ENCODE measurements at places on chromosomes 2 and 18.

DNA sequence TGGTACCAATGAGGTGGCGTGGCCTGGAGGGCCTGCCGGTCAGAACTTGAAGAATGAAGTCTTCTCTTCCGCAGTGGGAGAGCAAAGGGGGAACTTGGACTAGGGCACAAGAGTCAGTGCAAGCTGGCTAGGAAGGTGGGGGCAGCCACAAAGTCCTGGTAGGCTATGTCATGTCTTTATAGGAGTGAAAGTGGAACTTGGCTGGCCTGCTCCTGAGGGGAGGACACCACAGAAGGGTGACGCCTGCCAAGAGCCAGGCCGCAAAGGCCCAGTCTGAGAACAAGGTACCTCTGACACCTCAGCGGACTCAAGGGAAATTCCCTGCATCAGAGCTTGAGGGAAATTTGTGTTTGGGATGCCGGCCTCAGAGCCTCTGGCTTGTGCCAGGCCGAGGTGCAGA, 32.2 kb upstream of the MAP3K20 start:
- DNase-seq, result no peak

DNA sequence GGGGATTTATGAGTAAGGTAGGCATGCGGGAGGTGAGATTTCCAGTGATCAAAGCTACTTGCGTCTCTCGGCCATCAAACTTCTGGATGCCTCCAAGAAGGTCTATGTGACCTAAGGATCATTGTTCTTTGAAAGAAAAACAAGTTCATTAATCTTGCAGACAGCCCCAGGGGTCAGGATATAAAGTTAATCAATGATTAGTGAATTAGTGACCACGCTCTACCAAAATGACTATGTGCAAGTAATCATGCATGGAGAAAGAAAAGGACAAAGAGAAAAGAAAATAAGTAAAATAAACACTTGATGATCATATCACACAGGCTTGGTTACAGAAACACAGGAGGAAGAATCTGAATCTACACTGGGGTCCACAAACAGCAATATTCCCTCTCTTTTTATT, 42.5 kb upstream of the BCL11A start:
- DNase-seq, result no peak

- DNase-seq, result no peak
These were observed 534.6 kb downstream of the TNS1 start for GRCh38 chr2:217468042-217468830.

GRCh38 chr2:185201063-185201462, 537.5 kb upstream of the FSIP2 start:
- no peak for DNase-seq

DNA sequence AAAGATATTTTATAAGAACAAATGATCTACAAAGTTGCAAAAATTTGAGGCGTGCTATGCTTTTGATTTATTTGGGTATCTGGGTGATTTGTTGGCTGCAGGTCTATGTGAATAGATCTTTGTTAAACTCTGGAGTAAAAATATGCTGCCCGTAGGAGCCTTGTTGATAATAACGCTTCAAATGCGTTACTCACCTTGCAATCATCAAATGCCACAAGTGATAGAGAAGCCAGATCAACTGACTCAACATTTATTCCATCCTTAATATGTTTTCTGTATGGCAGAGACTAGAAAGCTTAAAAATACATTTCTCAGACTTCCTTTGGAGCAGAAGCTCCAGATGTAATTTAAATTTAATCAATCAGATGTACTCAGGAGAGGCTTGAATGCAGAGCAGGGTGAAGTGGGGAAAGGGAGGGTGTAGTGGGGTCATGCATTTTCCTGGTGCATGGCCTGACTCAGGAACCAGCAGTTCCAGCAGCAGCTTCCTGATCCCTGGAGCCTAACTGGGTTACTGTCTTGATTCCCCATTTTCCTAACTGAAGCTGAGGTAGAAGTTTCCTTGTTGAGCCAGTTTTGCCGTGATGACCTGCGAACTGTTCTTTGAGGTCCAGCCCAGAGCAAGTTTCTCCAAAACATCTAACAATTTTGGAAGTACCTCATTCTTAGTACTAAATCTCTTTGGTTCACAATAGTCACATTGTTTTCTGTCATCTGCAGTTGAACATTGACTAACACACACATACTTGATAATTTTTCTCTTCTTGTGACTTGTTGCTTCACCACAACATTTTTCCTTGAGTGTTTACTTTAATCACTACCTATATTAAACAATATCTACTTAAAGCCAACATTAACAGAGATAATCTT, 284.7 kb upstream of the CWC22 start:
- DNase-seq, result no peak

DNA sequence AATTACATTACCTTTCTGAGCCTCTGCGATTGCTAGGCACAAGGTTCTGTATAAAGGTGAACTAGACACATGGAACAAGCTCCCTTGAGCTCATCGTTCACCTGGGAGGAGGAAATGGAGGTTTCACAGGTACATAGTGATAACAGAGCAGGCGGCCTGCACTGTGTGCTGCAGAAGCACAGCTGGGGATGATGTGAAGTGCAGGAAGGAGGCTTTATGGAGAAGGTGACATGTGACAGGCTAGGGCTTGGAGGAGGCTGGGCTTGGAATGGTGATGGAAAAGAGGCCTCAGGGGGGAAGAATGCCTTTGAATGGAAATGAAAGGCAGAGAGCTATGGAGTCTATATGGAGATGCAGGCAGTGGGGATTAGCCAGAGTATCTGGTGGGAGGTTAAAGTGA, 22.9 kb downstream of the MARCHF4 start:
- no peak for DNase-seq

DNA sequence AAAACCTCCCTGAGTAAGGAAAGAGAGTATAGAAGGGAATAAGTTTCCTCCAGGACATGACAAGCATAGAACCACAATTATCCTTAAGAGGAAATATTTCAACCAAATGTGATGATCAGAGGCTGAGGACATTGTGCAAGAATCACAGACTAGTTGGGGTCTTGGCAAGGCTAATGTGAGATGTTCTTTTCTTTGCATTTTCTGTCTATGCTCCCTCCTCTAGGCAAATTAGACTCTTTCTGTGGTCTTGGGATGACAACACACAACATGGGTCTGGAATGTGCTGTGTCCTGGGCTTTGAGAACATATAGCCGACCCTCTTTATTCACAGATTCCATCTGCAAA, 32.0 kb upstream of the IL1RL1 start:
- DNase-seq, result no peak

DNA sequence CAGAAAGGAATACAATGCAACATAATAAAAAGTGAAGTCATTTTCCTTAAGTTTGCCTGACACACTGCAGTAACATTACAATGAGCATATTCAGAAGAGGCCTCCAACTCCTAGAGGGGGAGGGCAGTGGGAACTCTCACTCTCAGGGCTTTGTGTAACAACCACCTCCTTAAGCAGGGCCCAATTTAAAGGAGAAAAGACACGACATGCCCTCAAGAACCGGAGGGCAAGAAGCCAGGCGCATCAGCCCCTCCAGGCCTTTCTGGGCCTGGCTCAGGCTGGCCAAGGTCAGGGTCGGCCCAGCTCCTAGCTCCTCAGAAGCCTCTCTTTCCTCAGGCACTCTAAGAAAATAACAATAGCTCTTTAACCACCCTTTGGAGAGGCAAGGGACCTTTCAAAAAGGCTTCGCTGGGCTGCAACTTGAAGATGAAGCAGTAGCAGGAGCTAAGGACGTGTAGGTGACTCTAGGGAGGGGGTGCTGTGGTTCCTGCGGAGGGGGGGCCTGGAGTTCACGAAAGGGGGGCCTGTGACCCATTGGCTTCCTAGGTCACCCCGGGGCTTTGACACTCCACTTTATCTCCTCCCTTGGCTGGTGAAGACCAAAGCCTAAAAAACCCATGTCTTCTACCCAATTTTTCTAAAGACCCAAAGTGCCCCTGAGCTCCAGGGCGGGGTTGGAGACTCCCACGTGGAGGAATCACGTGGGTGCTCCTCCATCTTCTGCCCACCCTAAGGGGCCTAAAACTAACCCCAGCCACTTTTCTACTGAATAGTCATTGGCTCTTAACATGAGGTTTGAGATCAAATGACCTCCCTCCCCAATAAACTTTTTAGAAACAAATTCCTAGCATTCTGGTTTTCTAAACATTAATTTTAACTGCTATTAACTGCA, 13.3 kb downstream of the SERTAD2 start:
- DNase-seq, result no peak

DNA sequence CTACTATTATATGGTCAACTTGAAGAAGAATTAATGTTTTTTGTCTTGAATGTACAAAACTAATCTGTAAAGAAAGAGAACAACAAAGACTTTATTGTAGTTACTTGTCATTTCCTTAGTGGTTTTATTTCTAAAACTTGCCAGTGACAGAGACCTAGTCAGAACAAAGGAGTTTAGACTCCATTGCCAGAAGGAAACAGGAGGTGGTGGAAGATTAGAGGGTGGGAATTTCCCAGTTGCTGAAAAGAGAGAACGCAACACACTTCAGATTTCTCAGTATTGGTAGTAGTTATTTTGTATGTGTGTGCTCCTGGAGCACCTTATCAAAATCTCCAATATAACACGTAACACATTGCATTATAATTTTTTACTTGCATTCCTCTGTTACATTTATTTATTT, 81.4 kb downstream of the CDCA7 start:
- DNase-seq, result no peak

GRCh38 chr2:70895998-70896764, 39.5 kb upstream of the ATP6V1B1 start:
- DNase-seq, result no peak

DNA sequence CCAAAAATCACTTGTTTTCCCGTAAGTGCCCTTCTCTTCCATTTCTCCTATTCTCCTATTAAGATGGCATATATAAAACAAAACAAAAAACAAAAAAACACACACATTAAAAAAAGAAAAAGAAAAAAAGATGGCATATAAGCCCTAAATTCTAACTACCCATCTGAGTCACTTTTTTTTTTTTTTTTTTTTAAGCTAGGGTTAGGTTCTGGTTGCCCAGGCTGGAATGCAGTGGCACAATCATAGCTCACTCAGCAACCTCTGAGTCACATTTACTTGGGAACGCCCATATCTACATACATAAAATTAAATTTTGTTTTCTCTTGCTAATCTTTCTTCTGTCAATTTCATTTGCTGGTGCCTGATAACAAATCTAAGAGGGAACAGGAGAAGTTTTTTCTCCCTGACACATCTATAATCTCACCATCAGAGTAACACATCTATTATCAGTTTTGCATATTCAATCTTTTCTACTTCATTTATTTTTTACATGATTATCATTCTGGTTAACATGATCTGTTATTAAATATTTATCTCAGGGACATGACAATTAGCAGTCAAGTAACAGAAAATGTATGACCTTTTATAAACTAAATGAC, 52.1 kb downstream of the EEF1B2 start:
- DNase-seq, result no peak

GRCh38 chr2:18402831-18403230, 157.6 kb downstream of the RDH14 start:
- no peak for DNase-seq

DNA sequence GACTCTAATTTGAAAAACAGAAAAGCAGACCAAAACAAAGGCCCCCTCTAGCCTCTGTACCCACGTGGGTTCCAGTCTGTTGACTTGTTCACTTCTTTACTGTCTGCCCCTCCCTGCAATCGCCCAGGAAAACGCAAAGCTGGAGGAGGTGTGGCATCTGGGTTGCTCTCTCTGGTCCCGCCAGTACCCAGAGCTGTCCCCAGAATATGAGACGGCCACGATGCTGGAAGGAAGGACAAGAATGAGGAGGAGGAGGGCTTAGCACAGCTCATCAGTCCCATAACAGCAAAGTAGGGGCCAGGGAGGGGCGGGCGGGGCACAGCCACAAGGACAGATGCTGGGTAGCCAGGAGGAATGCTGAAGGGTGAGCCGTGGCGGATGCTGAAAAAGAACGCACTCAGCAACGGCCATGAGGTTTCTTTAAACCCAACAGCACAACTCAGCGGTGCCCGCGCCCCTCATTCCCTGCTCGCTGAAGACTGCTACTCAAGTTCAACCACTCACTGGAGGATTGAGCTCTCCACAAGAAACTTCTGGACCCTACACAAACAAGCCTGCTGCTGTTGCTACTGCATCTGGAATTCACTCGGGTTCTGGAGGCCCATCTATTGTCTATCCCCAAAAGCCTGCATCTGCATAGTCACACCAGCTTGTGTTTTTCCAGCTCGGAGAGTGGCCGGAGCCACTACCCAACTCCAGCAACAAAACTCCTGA, 187.7 kb downstream of the HDAC4 start:
- no peak for DNase-seq

DNA sequence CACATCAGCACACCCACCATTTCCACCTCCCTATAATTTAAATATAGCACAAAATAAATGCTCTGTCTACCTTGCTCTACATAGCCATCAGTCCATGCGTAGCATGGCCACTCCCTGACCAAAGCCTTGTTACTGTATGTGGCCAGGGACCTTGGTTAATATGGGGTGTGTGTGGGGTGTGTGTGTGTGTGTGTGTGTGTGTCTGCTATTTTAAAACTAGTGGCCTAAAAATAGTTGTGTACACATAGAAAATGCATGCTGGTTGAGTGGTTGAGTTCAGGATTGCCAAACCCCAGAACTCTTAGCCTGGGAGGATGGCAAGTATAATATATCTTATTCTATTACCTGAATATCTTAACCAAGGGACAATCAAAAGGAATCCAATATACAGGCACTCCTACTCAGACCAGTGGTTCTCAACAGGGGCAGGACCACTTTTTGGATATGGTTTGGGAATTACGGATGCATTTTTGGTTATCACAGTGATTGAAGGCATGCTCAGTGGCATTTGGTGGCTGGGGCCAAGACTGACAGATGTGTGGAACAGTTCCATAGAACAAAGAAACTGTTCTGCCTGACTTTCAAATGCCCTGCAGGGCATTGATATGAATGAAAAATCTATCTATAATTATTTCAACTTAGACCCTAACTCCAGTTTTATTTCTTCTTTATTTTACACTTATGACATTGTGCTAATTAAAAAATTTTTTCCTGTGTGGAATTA, 72.3 kb upstream of the PSME4 start:
- no peak for DNase-seq

- DNase-seq, result no peak
These were observed 70.4 kb upstream of the TWIST2 start for GRCh38 chr2:238777369-238778067.

GRCh38 chr2:95240556-95240955, 33.2 kb downstream of the ZNF892 start:
- DNase-seq, result no peak

GRCh38 chr18:14959550-14959949, 211.6 kb downstream of the ANKRD30B start:
- DNase-seq, result no peak

GRCh38 chr2:68356599-68357239, 8.4 kb upstream of the PLEK start:
- DNase-seq, result no peak

GRCh38 chr2:165058476-165059265, 103.3 kb upstream of the SLC38A11 start:
- no peak for DNase-seq

GRCh38 chr2:61920548-61920947, 15.1 kb downstream of the COMMD1 start:
- DNase-seq, result no peak

DNA sequence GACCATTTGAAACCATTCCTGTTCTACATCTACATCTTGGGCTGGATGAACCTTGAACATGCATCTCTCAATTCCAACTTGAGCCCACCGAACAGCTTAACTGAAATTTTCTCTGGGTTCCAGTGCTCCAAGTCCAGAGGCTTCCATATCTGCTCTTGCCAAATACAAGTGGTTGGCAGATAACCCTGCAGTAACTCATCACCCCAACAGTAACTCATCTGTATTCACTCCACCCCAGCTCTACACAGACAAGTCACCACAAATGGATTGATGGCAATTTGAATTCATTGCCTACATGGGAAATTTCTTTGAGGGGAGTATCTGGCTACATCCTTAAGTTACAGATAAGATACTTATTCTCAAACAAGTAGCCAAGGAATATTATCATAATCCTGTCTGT, 502.4 kb upstream of the TNP1 start:
- no peak for DNase-seq

All from astrocyte of the cerebellum (primary cell).